ENCODE measurements at places on chromosomes 5 and 9. TPM values are rescaled to one million over a fixed set of nuclear protein-coding genes. Genes with fewer than 3 reads are reported as not detected.

GRCh38 chr9:13110766-13111417 lies 168.6 kb downstream of the MPDZ start:
- H3K27ac ChIP-seq = peak overlapping the region; percentile 69
- no peak overlapping the region for H3K4me3 ChIP-seq
- no peak for DNase-seq
- H3K27me3 ChIP-seq = no peaks in the 10 kb centered on the region
- peaks cover 11% of the 10 kb centered on the region for H3K4me1 ChIP-seq

DNA sequence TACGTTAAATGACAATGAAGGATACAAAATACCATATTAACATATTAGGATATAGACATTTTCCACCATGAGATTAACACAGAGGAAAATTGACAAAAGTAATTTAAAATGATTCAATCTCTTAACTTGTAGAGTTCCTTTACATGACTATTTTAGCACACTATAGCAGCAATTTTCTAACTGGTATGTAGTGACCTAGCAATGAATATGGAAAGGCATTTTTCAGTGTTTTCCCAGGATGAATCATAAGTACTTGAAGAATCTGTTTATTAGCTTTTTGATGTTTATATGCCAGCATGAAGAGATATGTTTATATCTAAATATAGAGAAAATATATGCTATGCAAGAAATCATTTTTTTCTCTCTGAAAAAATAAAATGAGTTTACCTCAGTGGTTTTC lies 782.5 kb upstream of the CDH10 start:
- no peaks in the 10 kb centered on the region for H3K36me3 ChIP-seq
- H3K4me3 ChIP-seq = no peak overlapping the region
- no peak overlapping the region for H3K27ac ChIP-seq
- no peak for DNase-seq
- H3K4me1 ChIP-seq = peaks cover 2% of the 10 kb centered on the region

DNA sequence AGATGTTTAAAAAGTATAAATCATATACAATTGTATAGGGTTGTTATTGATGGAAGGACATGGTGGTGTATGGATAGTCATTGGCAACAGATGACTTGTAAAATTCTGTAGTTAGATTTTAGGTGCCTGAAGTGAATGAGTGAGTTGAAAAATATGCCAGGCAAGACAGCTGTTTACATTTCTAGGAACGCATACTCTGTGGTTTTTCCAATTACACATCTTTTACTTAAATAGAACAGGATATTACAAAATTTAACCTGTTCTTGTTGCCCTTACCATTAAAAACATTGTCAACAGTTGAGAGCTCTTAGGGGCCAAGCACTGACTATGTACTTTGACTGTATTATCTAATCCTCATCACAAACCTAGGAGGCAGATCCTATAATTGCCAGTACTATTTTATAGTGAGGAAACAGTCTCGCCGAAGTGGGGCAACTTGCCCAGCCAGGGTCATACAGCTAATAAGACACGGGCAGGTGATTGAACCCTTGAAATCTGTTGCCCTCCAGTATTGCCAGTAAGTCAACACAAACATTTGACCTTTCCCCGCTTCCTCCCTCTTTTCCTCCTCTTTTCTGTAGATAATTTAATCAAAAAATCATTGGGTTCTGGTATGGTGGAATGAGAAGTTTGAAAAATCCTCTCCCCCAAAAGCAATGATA lies 88.6 kb downstream of the MACROH2A1 start:
- no peaks in the 10 kb centered on the region for H3K36me3 ChIP-seq
- DNase-seq = no peak
- peaks cover 50% of the 10 kb centered on the region for H3K4me1 ChIP-seq
- H3K27ac ChIP-seq = no peak overlapping the region
- H3K4me3 ChIP-seq = no peak overlapping the region

DNA sequence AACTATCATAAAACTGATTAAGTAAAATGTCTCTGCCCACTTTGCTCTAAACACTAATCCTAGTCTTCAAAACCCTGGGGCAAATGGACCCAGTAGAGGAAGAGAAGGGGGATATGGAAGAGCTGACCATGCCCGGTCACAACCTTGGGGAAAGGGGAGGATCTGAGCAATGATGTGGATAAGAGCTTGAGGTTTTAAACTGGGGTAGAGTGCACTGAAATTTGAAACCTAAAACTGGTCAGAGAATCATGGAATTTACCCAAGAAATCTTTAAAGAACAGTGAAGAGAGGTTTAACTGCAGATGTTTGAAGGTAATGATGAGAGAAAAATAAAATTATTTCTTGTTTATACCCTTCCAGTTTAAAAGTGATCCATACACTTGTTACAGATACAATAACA lies 110.8 kb downstream of the MRPS30 start:
- H3K27me3 ChIP-seq = no peaks in the 10 kb centered on the region
- H3K36me3 ChIP-seq = no peaks in the 10 kb centered on the region
- peaks cover 1% of the 10 kb centered on the region for H3K4me1 ChIP-seq

DNA sequence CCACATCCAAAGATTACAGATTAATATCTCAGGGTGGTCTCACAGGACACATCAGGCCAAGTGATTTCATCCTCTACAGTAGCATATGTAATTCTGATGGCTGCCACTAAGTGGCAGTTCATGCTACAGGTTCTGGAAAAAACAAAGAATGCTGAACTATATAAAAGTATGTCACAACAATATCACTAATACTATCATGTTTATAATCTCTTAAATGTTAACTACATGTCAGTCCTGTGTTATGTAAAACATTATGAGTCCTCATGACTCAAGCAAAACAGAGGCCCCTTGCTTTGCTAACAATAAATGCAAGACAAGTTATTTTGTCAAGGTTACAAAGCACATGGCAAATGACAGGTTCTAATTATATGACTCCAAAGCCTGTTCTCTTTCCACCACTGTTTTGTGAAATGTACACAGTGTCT lies 233.2 kb downstream of the FBXL17 start:
- H3K27ac ChIP-seq = no peak overlapping the region
- no peaks in the 10 kb centered on the region for H3K27me3 ChIP-seq
- H3K36me3 ChIP-seq = peaks cover 13% of the 10 kb centered on the region
- peaks cover 3% of the 10 kb centered on the region for H3K4me1 ChIP-seq
- no peak for DNase-seq

- no peak overlapping the region for H3K4me3 ChIP-seq
- no peaks in the 10 kb centered on the region for H3K36me3 ChIP-seq
- H3K4me1 ChIP-seq = peaks cover 38% of the 10 kb centered on the region
- no peak overlapping the region for H3K27ac ChIP-seq
Observed at GRCh38 chr5:40405230-40405629, 274.5 kb upstream of the PTGER4 start.

DNA sequence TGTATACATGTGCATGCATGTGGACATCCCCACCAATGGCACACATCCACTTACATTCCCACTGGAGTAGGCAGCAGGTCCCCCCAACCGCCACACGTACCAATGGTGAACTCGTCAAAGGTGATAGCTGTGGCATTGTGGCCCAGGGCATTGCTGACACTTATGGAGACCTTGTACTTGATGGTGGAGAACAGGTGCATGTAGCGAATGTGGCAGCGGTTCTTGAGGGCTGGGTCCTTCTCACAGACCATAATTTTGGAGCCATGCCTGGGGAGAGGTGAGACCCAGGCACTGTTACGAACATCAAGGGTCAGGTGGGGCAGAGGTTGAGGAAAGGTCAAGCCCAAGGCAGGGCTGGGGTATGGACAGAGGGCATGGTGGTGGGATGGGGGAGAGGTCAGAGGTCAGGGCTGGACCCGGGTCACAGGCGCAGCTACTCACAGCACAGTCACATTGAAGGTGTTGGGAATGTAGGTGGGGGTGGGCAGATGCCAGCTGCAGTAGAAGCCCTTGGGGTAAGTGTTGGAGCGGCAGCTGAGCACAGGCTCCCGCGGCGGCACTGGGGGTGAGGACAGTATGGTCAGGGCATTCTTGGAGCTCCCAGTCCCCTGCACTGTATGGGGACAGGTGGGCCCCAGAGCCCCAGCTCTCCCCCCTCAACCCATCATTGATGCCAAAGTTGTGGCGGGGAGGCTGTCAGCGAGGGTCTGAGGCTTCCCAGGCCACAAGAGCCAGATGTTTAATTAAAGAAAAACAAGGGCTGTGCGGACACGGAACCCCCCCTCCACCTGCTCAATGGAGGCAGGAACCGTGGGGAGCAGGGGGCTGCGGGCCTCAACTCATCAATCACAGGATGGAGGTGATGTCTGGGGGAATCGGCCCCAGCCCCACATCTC lies 31.9 kb downstream of the CNTFR start:
- H3K4me3 ChIP-seq = no peak overlapping the region
- DNase-seq = no peak

GRCh38 chr9:1053282-1053621 lies 3.1 kb downstream of the DMRT2 start:
- H3K27ac ChIP-seq = no peak overlapping the region
- H3K36me3 ChIP-seq = no peaks in the 10 kb centered on the region
- no peak for DNase-seq
- H3K27me3 ChIP-seq = peaks cover 95% of the 10 kb centered on the region

DNA sequence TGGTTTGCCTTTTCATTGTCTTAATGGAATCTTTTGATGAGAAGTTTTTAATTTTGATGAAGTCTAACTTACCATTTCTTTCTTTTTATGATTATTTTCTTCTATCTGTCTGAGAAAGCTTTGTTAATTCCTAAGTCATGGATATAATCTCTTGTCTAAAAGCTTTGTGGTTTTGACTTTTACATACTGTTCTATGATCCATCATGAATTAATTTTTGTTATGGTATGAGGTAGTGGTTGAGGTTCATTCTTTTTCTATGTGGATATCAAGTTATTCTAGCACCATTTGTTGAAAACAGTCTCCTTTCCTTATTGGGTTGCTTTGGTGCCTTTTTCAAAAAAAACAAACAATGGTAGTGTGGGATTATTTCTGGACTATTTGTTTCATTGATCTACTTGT lies 20.4 kb downstream of the FBXO10 start:
- no peaks in the 10 kb centered on the region for H3K4me1 ChIP-seq
- no peak for DNase-seq
- no peak overlapping the region for H3K27ac ChIP-seq
- H3K36me3 ChIP-seq = peaks cover 9% of the 10 kb centered on the region
- no peaks in the 10 kb centered on the region for H3K27me3 ChIP-seq

- no peak overlapping the region for H3K4me3 ChIP-seq
- no peak for DNase-seq
- peaks cover 46% of the 10 kb centered on the region for H3K27me3 ChIP-seq
- H3K27ac ChIP-seq = no peak overlapping the region
- peaks cover 20% of the 10 kb centered on the region for H3K4me1 ChIP-seq
Observed at GRCh38 chr9:126521976-126522590, 91.6 kb upstream of the LMX1B start.

DNA sequence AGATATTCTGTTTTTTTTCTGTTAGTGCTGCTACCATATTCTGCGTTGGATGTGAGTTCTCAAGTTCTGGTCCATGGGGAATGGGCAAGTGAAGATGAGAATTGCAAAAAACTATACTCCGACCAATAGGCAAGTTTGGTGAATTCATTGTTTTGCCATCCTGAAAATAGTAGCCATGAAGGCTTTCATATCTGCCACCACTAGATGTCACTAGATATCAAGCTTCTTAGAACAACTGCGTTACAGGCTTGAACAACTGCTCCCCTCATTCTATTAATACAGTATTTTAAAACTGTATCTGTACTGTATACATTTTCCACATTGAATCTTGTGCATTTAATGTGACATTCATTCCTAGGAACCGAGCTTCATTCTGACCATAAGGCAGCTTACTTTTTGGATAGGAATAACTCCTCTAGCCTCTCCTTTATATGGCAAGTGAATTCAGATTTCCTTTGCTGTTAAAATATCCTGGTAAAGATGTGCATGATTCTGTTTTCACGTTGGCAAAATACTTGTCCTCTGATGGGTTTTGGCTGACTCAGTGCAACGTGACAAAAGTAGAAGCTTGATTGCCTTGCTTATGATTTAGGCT lies 163.6 kb downstream of the SREK1 start:
- no peak overlapping the region for H3K27ac ChIP-seq
- H3K4me3 ChIP-seq = no peak overlapping the region
- no peaks in the 10 kb centered on the region for H3K4me1 ChIP-seq
- no peaks in the 10 kb centered on the region for H3K36me3 ChIP-seq
- peaks cover 23% of the 10 kb centered on the region for H3K27me3 ChIP-seq
- no peak for DNase-seq

DNA sequence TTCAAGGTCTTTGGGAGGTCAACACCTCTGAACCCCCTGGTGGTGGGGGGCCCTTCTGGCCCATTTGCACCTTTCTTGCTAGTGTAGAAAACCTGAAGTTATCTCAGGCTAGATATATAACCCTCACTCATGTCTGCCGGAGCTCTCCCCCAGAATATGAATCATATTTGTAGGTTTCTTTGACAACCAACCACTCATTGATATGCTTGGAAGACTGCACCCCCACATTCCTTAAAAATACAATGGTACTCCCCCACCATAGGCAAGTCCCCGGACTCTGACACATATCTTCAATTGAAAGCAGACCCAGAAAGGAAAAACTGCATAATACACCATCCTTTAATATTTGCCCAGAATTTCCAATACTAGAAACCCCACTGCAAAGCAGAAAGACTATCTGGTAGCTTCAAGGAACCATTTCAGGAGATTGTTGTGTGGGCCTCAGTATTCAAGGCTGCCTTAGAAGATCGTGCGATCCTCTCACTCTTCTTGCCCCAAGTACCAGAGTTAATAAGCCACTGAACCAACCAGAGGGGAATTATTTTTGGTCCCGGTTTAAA lies 978 bp upstream of the UBE2B start:
- H3K4me1 ChIP-seq = peaks cover 36% of the 10 kb centered on the region
- peak overlapping the region; percentile 97 for H3K4me3 ChIP-seq
- H3K27me3 ChIP-seq = no peaks in the 10 kb centered on the region
- H3K36me3 ChIP-seq = peaks cover 9% of the 10 kb centered on the region
- peak overlapping the region; percentile 100 for H3K27ac ChIP-seq

DNA sequence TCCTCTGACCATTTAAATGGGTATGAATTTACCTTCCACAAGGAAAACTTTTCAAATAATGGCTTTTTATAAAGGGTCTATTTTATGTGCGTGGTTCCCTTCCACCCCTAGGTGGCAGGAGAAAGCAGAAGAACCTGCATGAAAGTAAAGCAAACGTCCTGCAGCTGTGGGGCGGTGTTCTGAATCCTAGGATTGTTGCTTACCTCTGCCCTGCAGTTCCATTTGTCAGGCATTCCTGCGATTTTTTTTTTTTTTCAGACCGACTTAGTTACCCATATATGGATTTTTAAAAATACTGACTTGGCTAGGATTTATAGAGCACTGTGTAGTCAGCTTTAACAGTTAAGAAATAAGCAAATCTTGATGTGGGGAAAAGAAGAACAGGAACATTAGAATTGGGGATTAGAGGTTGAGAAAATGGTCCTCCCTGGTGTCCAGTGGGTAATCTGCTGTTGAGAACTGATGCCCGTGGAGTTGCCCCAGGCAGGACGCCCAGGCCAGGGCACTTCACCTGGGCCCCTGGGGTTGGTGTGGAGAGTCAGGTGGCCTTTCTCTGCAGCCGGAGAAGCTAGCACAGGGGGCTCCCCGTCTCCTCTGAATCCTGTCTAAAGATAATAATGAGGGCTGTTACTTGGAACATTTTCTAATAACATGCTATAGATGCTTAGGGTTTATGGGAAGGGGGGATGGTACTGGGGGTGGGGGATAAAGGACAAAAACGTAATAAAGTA lies 30.4 kb upstream of the LTC4S start:
- H3K27me3 ChIP-seq = no peaks in the 10 kb centered on the region
- DNase-seq = no peak
- H3K27ac ChIP-seq = peak overlapping the region; percentile 94
- peaks cover 9% of the 10 kb centered on the region for H3K36me3 ChIP-seq
- peaks cover 48% of the 10 kb centered on the region for H3K4me1 ChIP-seq

Gene FSD1L
- 9.1 TPM for total RNA-seq

Gene PCA3
- total RNA-seq = not detected

Gene DNAH5
- 0.34 TPM for total RNA-seq

Gene EIF4E1B
- total RNA-seq = not detected

Gene PCDH1
- 5.1 TPM for total RNA-seq

All from mesothelial cell of epicardium (in vitro differentiated cells).